Upper lobe of right lung (tissue), 1 donor: ENCODE measurements at places on chromosomes 6 and 20.

- DNase-seq, result no peak
Measured at GRCh38 chr6:69624944-69625343, 171.9 kb downstream of the LMBRD1 start.

- DNase-seq, result no peak
Measured at GRCh38 chr6:84728602-84729001, 35.8 kb downstream of the TBX18 start.

DNA sequence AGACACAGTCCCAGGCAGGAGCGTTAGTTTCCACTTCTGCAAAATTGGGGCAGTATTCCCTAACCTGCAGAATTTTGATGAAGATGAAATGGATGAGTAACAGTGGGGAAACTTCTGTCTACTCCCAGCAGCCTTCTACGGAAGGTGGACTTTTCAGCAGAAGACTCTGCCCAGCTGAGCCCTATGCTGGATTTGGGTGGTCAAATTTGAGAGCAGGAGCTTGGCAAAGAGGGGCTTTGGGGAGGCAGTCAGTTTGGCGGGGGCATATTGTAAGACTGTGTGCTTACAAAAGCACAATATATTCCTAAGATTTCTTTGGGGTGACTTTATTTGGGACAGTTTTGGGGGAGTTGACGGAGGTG lies 5.4 kb upstream of the SDCBP2 start:
- no peak for DNase-seq

DNA sequence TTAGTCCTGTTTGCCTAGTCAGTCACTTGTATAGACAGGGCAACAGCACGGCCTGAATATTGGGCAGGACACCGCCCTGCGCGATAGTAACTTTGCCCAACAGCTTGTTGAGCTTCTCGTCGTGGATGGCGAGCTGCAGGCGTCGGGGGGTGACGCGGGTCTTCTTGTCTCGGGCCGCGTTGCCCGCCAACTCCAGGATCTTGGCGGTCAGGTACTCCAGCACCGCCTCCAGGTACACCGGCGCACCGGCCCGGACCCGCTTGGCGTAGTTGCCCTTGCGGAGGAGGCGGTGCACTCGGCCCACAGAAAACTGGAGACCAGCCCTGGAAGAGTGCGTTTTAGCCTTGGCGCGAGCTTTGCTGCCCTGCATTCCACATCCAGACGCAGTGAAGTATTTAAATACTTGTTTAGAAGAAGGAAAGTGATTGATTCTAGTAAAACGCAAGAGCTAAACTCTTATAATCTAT lies 92.8 kb upstream of the BTN3A2 start:
- DNase-seq, result peak; percentile 77

GRCh38 chr6:136015531-136015930 lies 164.0 kb downstream of the PDE7B start:
- DNase-seq, result no peak

DNA sequence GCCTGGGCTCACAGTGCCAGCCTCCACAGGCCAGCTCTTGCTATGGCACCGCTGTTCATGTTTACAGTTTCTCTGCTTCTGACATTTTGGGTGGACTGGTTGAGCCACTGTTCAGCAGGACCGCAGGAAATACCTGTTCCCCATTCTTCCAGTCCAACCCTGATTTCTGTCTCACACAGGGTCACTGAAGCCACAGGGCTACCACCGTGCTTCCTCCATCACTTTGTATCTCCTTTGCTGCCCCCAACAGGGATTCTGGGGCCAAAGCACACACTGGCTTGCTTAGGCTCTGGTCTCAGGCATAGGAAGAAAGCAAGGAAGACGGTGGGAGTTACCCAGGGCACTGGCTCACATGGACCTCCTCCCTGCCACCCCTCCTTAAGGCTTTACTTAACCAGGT lies 164.5 kb downstream of the UNC5CL start:
- DNase-seq, result no peak

GRCh38 chr6:54431466-54431865 lies 123.2 kb downstream of the TINAG start:
- DNase-seq, result no peak

DNA sequence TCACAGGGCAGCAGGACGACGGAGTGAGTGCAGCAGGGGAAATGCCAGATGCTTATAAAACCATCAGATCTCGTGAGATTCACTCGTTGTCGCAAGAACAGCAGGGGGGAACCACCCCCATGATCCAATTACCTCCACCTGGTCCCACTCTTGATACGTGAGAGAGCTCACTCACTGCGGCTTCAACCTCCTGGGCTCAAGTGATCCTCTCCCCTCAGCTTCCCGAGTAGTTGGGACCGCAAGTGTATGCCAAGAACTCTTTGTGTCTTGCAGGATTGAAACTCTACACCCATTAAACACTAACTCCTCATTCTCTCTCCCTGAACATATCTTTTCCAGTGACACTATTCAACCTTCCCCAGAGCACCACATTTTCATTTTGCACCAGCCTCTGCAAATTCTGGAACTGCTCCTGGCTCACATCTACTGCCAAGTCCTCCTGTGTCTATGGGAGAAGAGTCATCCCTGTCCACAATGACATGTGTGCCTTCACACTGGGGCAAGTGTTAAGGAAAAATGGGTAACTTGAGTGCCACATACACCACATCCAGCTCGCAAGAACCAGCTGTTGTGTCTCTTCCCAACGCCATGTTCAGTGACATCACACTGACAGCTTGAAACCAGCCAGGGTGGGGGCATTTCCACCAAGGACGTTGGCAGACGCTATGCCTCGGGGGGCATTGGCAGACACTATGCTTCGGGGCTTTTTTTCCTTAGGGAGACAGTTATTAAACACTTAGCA lies 14.7 kb upstream of the TAF4 start:
- DNase-seq, result no peak

- no peak for DNase-seq
Measured at GRCh38 chr6:135148889-135149288, 32.2 kb upstream of the MYB start.

GRCh38 chr6:46235242-46235641 lies 64.5 kb upstream of the ENPP5 start:
- DNase-seq, result no peak

GRCh38 chr6:154506582-154506981 lies 3.9 kb downstream of the CNKSR3 start:
- DNase-seq, result no peak

- DNase-seq, result no peak
Measured at GRCh38 chr6:39617026-39617425, 108.2 kb downstream of the KIF6 start.

GRCh38 chr6:147808640-147809039 lies 300.1 kb downstream of the SAMD5 start:
- no peak for DNase-seq

GRCh38 chr20:63693083-63693732 lies 3.2 kb upstream of the TNFRSF6B start:
- no peak for DNase-seq

- no peak for DNase-seq
Measured at GRCh38 chr6:38225766-38226165, 406.2 kb downstream of the ZFAND3 start.

- no peak for DNase-seq
Measured at GRCh38 chr20:53255102-53255710, 283.0 kb downstream of the TSHZ2 start.

DNA sequence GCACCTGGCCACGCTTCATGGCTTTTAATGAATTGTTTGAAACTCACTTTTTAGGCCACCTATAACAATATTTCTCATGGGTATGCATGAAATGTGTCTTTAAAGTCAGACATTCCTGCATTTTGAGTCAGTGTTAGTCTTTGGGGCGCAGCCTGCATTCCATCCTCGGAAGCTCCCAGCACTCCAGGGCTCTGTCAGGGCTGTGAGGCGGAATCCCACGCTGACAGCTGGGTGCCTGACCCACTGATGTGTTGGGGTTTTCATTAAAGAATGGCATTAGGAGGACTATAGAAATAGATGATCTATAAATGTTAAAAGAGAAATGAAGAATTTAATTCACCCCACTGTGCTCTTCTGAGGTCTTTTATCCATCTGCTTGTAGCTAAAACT lies 16.2 kb upstream of the CLDN20 start:
- DNase-seq, result no peak

DNA sequence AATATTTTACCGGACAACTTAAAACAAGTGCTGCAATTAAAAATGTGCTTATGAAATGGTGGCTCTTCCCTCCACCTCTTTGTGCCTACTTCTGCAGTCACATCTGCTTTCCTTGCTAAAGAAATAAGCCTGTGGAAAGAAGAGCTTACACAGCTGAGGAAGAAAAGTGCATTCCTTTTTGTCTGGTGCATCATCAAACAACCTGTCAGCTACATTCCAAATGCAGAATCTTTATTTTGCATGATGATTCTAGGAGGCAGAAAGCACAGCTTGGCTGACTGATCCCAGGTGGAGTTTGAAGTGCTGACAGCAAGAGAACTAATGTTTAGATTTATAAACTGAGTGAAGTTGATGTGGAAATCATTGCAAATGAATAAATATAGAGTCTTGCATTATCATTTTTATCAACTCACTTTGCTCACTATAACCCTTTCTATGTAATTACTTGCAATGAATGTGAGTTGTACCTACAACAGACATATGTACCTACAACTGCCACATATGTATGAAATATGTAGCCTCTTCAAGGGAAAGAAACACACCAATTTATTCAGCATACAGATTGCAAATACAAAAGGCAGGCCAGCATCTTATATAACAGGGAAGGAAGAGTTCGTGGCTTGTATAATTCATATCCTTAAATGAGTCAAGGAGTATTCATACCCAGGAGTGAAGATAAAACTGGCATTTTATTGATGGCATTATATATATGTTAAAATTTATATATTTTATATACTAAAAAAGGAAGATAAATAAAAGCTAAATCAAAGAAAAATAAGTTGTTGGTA lies 223.4 kb upstream of the MCHR2 start:
- no peak for DNase-seq

DNA sequence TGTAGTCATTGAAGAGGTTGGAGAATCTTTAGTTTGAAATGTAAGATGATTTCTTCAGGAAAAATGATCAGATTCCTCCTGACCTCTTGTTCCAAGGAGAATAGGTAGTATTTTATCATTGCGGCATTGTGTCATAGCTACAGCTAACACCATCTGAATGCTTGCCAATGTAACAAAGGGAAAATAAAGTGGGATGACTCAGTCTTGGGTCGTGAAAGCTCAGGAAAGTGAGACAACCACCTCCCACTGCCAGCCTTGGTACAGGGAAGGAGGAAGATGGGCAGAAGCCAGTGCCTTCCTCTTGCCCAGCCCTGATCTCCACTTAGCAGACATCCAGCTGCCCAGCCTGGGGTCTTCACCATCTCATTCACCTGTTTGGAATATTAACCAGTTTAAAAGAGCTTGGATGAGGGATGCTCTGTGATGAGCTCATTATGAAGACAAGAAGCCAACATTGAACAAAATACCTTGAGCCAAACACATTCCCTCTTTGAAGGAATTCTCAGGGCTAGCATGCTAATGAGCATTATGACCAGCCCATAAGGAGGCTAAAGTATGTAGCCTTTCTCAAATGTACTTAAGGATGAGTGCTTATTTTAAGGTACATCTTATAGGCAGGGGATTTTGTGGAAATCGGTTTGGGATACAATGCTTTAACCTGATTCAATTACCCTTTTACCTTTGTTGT lies 40.0 kb upstream of the APCDD1L start:
- no peak for DNase-seq

- peak; percentile 36 for DNase-seq
Measured at GRCh38 chr20:24699321-24700165, 230.1 kb downstream of the SYNDIG1 start.

- peak; percentile 54 for DNase-seq
Measured at GRCh38 chr20:31894980-31895675, 24.7 kb downstream of the TTLL9 start.

- DNase-seq, result no peak
Measured at GRCh38 chr6:138973466-138974153, 14.4 kb downstream of the REPS1 start.

- peak; percentile 92 for DNase-seq
Measured at GRCh38 chr20:59933849-59934585, 580 bp upstream of the SYCP2 start.

DNA sequence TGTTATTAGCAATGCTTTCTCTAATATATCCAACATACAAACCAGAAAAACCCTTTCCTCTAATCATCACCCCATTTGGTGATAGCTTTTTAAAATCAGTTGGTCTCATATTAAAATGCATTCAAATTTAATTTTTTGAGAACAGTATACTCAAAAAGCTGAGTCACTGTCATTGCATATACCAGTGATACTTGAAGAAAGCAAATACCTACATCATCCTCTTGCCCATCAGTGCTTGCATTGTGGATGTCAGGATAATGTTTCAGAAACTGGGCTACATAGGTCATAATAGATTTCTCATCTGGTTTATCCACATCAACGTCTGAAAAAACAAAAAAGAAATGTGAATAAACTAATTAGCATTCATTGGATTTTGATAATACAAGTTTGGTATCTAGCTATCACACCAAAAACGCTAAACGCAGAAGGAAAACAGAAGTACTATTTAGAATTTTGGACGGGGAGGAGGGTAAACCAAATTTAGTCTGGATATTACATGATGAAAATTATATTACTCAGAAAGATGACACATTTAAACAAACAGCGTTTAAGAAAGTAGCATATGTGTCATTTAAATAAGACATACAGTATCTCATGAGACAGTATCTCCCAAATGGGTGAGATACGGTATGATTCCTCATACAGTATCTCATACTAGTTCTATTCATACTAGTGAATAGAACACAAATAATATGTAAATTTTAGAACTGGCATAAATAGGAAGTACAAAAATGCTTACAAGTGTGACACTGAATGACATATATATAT lies 134.6 kb downstream of the SYNE1 start:
- DNase-seq, result no peak

DNA sequence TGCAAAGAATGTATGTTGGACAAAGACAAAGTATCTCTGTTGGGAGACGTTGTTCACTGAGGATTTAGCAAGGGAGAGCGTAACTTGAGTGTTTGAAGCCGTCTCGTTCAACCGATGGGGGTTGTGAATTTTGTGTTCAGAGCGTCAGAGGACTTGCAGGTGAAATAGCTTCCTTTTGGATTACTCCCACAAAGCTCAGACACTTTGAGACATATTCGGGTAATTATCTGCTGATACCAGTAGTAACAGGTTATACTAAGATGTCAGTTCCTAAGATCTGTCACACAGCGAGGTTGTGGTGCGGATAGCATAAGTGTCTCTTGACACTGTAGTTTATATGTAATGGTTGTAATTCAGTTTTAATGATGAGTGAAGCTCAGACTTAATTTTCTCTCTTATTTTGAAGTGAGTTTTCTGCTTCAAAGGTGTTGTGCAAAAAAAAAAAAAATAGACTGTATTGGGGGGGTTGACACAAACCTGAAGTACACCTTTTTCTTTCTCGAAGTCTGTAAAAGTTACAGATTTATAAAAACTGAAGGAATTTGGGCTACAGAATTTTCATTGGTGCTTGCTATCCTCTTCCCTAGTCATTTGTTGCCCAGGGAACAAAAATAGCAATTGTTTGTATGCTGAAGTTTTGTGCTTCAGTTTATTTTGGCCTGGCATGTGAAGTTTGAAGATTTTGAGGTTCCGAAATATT lies 1.7 kb downstream of the ASXL1 start:
- DNase-seq, result no peak
